CD14-positive monocyte (primary cell): ENCODE measurements at places on chromosomes 1 and 21. TPM values are rescaled to one million over a fixed set of nuclear protein-coding genes. Genes with fewer than 3 reads are reported as not detected.

DNA sequence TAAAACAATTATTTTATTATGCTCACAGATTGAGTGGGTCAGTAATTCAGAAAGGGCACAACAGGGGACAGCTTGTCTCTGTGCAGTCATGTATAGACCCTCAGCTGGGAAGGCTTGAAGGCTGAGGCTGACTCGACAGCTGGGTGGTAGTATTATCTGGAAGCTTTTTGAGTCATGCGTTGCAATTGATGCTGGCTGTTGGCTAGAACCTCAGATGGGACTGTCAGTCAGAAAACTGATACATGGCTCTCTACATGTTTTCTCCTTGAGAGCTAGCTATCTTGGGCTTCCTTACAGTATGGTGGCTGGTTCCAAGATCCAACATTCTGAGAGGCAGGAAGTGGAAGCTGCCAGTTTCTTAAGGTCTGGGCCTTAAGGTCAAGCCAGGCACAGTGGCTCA lies 61.5 kb upstream of the SELENON start:
- no peak for DNase-seq
- no peaks in the 10 kb centered on the region for H3K4me1 ChIP-seq
- H3K36me3 ChIP-seq = no peaks in the 10 kb centered on the region
- H3K27me3 ChIP-seq = no peaks in the 10 kb centered on the region
- H3K4me3 ChIP-seq = no peak overlapping the region

HNRNPCL4 gene
- not detected for polyA plus RNA-seq

- H3K4me1 ChIP-seq = peaks cover 2% of the 10 kb centered on the region
- H3K27ac ChIP-seq = no peak overlapping the region
- H3K27me3 ChIP-seq = no peaks in the 10 kb centered on the region
- H3K4me3 ChIP-seq = no peak overlapping the region
- DNase-seq = no peak
- no peaks in the 10 kb centered on the region for H3K36me3 ChIP-seq
These were observed 99.8 kb upstream of the ATP1A1 start for GRCh38 chr1:116273042-116273783.

LUZP1 gene
- 5.8 TPM for polyA plus RNA-seq

DNA sequence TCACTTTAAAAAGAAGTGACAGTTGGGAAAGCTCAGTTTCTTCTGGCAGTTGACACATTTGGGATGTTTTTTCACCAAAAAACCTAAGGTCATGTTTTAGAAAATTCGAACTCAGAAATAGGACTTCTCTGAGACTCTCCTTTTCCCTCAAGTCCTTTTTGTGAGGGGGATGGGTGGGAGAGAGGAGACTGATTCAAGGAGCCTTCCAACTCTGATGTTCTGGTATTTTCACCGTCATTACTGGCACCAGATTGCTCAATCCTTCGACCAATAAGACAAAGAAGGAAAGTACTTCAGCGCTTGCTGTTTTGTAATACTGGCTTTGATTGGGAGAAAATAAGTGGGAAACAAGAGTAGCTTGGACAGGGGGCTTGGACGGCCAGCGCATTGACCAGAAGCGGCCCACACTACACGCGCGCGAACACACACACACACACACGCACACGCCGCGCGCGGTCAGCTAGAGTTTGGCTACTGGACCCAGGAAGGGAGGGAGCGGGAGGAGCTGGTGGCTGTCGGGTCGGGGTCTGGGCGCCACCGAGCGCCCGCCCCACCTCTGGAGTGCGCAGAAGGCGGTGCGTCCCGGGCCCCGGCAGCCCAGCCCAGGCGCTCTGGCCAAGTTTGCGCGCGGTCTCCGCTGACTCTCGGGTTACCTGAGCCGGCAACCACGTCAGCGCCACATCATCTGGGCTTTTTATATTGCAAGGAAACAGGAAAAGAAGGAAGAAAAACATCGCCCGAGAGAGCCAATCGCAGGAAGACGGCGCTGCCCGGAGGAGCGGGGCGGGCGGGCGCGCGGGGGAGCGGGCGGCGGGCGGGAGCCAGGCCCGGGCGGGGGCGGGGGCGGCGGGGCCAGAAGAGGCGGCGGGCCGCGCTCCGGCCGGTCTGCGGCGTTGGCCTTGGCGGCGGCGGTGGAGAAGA lies at the start of gene KCNK1:
Gene KCNK1 (plus strand): TSS at position 855 of the 921 bp plus-strand sequence. CDS start 66 bp downstream, at position 921.
- H3K27me3 ChIP-seq = peaks cover 55% of the 10 kb centered on the region
- DNase-seq = no peak
- H3K36me3 ChIP-seq = no peaks in the 10 kb centered on the region
- no peaks in the 10 kb centered on the region for H3K4me1 ChIP-seq
- H3K4me3 ChIP-seq = no peak within 1 kb of the TSS

DNA sequence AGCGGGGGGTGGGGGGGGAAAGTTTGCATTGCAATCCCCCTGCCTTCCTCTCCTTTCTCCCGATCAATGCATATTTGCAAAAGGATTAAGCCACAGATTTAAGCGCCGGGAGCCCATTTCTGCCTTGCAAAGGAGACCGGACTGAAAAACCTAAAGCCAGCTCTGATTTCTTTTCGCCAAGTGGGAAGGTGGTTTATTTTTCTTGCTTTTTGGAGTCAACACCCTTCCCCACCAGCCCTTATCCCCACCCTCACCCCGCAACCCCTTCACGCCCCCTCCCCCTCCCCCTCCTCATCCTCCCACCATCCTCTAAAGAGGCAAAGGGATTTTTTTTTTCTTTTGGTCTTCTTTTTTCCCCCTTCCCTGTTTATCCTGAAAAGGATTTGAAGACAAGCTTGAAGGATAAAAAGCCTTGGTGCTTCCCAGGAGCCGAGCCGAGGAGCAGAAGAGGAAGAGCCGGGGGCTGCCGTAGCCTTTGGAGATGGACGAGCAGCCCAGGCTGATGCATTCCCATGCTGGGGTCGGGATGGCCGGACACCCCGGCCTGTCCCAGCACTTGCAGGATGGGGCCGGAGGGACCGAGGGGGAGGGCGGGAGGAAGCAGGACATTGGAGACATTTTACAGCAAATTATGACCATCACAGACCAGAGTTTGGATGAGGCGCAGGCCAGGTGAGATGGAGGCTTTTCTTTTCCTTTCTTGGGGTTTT lies 513 bp downstream of the PBX1 start:
- no peak overlapping the region for H3K27ac ChIP-seq
- peak overlapping the region; percentile 73 for H3K4me3 ChIP-seq
- no peaks in the 10 kb centered on the region for H3K36me3 ChIP-seq
- no peak for DNase-seq

DNA sequence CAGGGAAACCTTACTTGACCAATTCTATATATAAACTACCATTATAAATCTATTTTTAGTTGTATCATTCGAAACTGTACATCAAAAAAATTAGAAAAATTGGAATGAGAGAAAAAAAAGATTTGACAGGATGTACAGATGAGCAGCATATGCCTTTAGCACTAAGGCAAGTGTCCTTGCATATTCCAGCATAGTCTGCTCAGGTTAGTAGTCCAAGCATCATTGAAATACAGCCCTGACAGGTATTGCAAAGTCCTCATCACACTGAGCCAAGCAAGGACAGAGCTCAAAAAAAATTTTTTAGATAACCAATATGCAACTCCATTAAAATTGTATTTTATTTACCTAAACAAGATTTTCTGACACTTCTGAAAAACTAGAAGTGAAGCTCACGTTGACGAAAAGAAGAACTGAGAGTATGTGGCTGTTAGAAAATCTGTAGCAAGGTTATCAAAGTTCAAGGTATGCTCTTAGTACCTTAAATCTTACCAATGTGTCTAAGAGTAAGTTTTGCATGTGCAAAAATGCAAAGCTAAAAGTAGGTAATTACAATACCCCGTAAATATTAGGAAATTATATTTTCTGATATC lies 465.6 kb upstream of the ADGRL4 start:
- no peak overlapping the region for H3K4me3 ChIP-seq
- H3K4me1 ChIP-seq = no peaks in the 10 kb centered on the region
- DNase-seq = no peak
- H3K36me3 ChIP-seq = no peaks in the 10 kb centered on the region
- H3K27me3 ChIP-seq = no peaks in the 10 kb centered on the region

DNA sequence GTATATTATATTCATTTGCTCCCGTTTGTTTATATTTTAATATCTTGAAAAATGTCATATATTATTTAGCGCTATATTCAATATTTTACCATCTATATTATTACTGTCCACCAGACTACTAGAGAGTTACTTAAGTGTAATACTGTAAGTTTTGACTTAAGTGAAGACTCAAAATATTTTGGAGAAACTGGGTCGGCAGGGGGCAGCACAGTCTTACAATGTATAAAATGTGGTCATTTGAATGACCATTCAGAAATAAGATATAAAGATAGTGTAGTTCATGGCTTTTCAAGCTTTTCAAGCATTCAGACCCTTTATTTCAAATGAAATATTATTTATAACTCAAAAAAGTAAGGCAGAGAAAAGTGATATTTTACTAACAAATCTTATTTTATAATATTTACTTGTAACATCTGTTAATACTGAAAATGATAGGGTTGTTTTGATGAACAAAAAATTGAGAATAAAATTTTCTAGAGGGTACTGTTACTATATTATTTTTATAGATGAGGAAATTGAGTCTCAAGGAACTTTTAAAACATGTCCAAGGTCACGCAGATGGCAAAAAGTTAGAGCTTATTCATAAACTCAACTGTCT lies 89.0 kb upstream of the SERTAD4 start:
- no peak overlapping the region for H3K4me3 ChIP-seq
- H3K27ac ChIP-seq = no peak overlapping the region
- H3K4me1 ChIP-seq = no peaks in the 10 kb centered on the region
- no peaks in the 10 kb centered on the region for H3K36me3 ChIP-seq

- no peak for DNase-seq
- H3K4me3 ChIP-seq = peak overlapping the region; percentile 79
- no peaks in the 10 kb centered on the region for H3K27me3 ChIP-seq
- peak overlapping the region; percentile 80 for H3K27ac ChIP-seq
- H3K4me1 ChIP-seq = peaks cover 29% of the 10 kb centered on the region
These were observed 1.2 kb downstream of the HP1BP3 start for GRCh38 chr1:20785907-20786252.

DNA sequence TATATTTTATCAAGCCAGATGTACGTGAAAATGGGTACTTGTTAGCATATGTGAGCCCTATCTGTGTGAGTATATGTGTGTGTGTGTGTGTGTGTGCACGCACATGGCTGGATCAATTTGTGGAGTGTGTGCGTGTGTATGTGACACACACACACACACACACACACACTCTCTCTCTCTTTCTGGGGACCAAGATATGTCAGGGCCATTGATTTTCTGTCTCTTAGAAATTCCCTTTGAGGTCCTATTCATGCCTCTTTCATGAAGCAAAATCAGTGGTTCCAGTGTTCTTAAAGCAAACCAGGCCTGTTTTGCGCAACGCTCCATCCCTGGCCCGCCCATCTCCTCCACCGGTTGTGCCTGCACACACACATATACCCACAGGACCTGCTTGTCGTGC lies 90.0 kb downstream of the EPHB2 start:
- DNase-seq = no peak
- no peak overlapping the region for H3K4me3 ChIP-seq
- no peaks in the 10 kb centered on the region for H3K36me3 ChIP-seq
- H3K4me1 ChIP-seq = no peaks in the 10 kb centered on the region
- H3K27me3 ChIP-seq = no peaks in the 10 kb centered on the region

DNA sequence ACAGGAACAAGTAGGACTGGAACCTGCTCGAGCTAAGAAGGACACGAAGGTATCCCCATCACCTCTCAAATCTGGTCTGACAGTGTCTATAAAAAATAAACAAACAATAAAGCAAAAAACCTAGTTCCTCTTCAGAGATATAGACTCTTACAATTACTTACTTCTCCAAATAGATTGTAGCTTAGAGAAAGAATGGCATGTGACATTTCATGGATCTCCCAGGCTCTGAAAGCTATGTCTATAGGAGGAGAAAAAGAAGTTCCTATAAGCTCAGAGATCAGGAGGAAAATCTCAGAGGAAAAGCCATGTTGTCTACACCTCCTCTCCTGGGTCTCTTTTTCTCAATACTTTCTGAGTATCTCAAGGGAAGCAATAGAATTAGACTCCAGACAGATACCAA lies 12.3 kb upstream of the OR10J5 start:
- H3K27me3 ChIP-seq = no peaks in the 10 kb centered on the region
- H3K4me1 ChIP-seq = no peaks in the 10 kb centered on the region
- no peak overlapping the region for H3K27ac ChIP-seq
- no peak for DNase-seq
- no peaks in the 10 kb centered on the region for H3K36me3 ChIP-seq
- H3K4me3 ChIP-seq = no peak overlapping the region

- no peaks in the 10 kb centered on the region for H3K27me3 ChIP-seq
- no peak for DNase-seq
- H3K27ac ChIP-seq = no peak overlapping the region
- H3K4me3 ChIP-seq = no peak overlapping the region
- H3K36me3 ChIP-seq = no peaks in the 10 kb centered on the region
These were observed 15.4 kb upstream of the KIAA0040 start for GRCh38 chr1:175207971-175208370.

- H3K27ac ChIP-seq = no peak overlapping the region
- DNase-seq = no peak
- no peaks in the 10 kb centered on the region for H3K27me3 ChIP-seq
- no peaks in the 10 kb centered on the region for H3K4me1 ChIP-seq
- H3K36me3 ChIP-seq = no peaks in the 10 kb centered on the region
These were observed 186.1 kb downstream of the NTNG1 start for GRCh38 chr1:107326824-107327445.

- no peaks in the 10 kb centered on the region for H3K4me1 ChIP-seq
- DNase-seq = no peak
These were observed 260.5 kb downstream of the MATN1 start for GRCh38 chr1:30462826-30463425.
